RKO (cell line): ENCODE measurements at places on chromosomes 1 and 21.

DNA sequence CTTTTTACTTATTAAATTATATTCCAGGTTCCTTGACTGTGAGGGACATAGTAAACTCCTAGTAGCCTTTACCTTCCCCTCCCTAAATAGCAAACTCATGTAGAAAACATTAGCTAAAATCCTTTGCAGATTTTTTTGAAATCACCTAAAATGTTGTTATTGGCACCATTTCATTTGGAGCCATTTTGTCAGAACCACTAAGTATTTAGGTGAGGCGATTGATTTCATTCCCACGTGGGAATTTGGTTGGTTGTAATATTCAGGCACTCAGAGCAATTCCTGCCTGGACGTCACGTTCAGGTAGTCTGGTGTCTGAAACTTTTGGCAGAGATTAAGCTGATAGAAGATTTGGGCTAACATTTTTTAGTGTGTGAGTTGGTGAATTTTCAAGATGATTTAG, 84.3 kb downstream of the CAMTA1 start:
- no peak for DNase-seq

GRCh38 chr1:209150114-209150513, 433.4 kb upstream of the CAMK1G start:
- peak; percentile 58 for DNase-seq

DNA sequence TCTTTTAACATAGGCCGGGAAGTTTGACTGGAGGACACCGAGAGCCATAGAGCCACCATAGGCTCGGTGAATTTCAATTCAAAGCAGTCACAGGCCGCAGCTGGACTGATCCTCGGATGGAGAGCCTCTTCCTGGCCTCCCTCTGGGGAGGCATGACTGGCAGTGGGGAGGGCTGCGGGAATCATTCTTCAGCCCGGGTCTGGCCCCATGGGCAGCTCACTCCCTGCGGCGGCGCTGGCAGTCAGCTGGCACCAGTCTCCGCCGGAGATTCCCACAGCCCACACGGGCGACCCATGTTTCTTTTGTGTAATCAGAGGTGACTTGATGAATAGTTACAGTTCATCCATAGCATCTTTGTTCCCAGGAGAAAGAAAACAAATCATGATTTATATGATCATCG, 10.6 kb downstream of the ESPN start:
- no peak for DNase-seq

DNA sequence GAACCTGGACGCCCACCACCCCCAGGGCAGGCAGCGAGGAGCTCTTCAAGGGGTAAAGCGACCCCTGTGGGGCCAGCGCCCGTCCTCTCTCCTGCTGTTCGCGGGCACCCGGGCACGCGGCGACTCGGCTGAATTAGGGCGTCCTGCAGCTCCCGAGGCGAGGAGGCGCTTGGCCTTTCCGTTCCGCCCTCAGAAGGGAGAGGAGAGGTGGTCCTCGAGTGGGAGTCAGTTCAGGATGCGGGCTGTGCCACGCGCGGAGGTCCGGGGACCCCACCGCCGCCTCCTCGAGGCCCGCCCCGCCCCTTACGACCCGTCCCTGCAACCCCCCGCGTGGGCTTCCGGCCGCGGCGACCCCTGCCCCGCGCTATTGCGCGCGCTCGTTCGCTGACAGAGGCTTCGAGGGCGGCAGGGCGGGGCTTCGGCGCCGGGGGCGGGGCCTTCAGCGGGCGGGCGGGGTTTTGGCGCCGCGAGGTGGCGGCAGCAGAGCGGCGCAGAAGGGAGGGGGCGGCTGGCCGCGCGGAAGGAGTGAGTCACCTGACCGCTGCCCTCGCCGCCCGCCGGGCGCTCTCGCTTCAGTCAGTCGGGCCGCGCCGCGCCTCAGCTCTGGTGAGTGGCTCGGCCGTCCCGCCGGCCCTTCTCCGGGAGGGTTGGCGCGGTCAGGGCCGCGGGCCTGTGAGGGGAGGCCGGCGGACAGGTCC, at the start of gene BACH1:
Gene BACH1 (plus strand): TSS at position 575 of the 698 bp plus-strand sequence. CDS start 22,359 bp downstream, outside the sequence.
- peak; percentile 94 for DNase-seq

GRCh38 chr21:27257908-27258556, 291.1 kb upstream of the ADAMTS5 start:
- DNase-seq: no peak

GRCh38 chr1:172108161-172108893, 267.0 kb downstream of the DNM3 start:
- DNase-seq: no peak

- DNase-seq: no peak
Measured at GRCh38 chr1:162823231-162823630, 32.7 kb downstream of the HSD17B7 start.

- no peak for DNase-seq
Measured at GRCh38 chr1:231882790-231883189, 256.2 kb downstream of the DISC1 start.

- no peak for DNase-seq
Measured at GRCh38 chr1:12488666-12489354, 129.2 kb downstream of the DHRS3 start.

- DNase-seq: no peak
Measured at GRCh38 chr1:204950353-204951001, 79.8 kb downstream of the NFASC start.

GRCh38 chr21:32131960-32132359, 146.9 kb downstream of the MIS18A start:
- peak; percentile 11 for DNase-seq

- DNase-seq: no peak
Measured at GRCh38 chr1:72280131-72280530, 2.2 kb downstream of the NEGR1 start.

DNA sequence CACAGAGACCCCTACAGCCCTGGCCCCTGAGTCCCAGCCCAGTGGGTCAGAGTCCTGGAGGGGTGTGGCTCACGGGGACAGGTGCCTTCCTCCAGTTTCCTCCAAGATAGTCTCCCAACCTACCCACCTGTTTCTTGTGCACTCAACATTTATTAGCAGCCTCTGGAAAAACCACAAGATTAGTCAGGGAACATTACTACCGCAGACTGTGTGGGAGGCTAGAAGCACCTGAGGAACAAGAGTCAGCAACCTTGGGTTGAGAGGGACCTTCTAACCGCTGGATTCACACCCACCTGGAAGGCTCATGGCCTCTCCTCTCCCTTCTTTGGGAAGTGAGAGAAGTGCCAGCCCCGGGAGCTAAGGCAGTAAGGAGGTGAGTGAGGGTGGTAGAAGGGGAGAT, 22.5 kb upstream of the IKBKE start:
- no peak for DNase-seq

GRCh38 chr1:159880430-159880829, 18.0 kb upstream of the VSIG8 start:
- no peak for DNase-seq

DNA sequence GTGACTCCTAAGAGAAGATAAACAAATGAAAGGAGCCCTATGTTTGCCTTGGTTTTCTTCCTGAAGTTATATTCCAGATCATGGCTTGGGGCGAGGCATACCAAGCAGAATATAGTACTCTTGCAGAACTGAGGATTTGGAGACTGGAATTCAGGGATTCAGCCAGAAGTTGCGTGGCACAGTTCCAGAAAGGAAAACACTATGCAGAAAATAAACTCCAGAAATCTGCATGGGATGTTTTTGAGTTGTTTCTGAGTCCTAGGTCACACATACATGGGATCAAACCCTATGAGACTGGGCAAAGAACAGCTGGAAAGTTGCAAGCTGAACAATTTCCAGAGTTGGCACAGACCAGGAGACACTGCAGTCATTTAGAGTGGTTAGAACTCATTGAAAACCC, 42.9 kb upstream of the IFFO2 start:
- no peak for DNase-seq

- DNase-seq: no peak
Measured at GRCh38 chr21:42655796-42656770, 2.7 kb downstream of the PDE9A start.

DNA sequence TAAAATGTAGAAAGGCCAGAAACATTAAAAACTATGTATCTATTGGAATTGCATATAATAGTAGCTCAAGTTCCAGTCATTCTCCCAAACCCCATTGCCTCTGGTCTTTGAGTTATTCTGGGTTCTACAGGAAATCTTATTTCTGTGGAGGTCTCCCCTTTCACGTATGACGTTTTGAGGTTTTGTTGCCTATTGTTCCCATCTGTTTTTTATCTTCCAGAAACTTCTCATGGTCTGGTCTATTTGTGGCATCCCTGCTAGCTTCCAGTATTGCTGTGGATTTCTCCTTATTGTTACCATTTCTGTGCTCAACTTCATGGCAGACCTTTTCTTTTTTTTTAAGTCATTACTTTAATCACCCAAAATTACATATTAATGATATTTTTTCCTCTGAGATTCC, 43.3 kb downstream of the DTL start:
- DNase-seq: no peak

- DNase-seq: no peak
Measured at GRCh38 chr1:212495766-212496494, 63.2 kb downstream of the NENF start.

GRCh38 chr1:21293537-21294265, 3.4 kb upstream of the ECE1 start:
- no peak for DNase-seq
